ENCODE measurements at places on chromosomes 16 and 17.
A peak's percentile ranks its signal among the peaks of the same experiment; 100 is the strongest.

- no peak for DNase-seq
These were observed 35.1 kb upstream of the IL21R start for GRCh38 chr16:27366687-27367460.

DNA sequence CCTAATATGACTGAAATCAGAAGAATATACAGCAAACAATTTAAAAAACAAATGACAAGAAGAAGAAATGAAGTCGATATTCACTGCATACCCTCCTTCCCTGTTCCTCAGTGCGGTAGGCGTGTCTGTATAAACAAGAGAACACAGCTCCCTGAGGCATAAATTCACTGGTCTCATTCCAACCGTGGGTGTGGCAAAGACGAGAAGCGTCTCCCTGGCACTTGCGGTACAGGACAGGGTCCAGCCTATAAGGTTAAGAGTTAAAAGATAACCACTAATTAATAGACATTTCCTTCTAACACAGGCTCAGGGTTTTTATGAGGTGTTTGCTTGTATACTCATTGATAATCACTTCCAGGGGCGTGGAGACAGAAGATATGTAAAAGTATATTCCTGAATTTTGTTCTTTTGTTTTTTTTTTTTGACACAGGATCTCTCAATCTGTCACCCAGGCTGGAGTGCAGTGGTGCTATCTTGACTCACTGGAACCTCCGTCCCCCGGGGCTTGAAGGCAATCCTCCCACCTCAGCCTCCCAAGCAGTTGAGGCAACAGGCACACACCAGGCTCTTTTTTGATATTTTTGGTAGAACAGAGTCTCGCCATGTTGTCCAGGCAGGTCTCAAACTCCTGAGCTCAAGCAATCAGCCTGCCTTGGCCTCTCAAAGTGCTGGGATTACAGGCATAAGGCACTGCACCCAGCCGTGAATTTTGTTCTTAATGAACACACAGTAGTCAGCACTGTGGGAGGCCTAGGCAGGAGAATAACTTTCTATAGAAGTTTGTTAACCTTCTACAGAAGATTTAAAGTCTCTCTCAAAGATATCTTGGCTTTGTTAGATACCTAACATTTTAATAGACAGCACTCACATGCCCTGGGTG, 59.1 kb upstream of the CLEC18B start:
- no peak for DNase-seq

DNA sequence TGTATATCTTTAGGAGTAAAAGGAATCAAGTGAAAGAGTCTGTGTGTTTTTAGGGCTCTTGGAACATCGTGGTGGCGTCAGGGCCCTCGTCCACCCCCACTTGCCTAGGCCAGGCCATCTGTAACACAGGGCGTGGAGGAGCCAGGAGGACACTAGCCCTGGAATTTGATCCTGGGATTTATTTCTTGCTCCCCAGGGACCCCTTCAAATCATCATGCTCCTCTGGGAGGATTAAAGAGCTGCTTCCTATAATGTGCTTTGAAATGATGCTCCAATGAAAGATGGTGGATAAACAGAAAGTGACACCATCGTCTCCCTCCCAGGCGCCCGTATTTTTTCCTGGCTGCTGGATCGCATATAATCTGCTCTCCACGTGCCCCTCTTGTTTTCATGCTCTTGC, 113.3 kb downstream of the AATF start:
- DNase-seq = no peak

DNA sequence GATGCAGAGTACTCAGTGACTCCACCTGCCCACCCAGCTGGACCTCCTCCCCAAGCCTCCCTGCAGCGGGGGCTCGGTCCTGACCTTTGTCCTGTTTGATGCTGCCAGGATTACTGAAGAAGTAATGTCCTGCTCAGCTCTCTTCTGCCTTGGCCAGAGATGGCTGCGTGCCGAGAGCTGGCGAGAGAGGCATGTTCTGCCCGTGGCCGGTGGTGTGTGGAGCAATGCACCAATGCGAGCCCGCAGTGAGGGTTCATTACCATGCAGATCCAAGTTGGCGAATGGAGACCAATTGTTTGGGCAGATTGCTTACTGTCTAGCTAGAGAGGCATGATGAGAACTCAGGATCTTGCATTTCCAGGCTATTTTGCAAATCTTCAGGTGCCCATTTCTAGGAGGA, 248.9 kb downstream of the ENGASE start:
- DNase-seq = no peak

DNA sequence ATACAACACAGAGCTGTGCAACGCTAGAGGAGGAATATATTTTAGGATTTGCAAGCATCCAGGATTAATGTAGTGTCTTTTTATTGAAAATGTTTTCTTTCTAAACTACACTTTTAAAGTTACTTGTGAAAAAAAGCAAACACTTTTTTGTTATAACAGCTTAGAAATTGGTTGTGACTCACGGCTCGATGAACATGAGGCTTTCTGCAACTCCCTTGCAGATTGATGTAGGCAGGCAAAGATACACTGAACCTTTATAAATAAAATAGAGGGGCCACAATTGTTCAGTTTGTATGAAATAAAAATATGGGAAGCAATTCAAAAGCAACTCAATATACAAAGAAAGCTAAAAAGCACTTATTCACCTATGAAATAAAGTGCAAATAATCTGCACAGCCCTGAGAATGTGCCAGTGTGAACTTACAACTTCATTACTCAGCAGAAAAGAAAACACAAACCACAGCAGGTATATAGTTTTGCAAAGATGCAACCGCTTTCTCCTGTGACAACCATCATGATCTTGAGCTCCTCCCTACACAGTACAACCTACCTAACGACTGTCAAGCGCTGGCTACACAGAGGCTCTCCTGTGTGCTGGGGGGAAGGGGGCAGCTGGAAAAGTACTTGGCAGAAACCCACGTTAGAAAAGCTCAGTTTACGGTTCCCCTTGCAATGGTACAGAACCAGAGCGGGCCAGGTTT, 948 bp downstream of the LUC7L start:
- DNase-seq = peak; percentile 11

- DNase-seq = peak; percentile 100
These were observed 44.8 kb downstream of the PITPNC1 start for GRCh38 chr17:67421869-67422273.

DNA sequence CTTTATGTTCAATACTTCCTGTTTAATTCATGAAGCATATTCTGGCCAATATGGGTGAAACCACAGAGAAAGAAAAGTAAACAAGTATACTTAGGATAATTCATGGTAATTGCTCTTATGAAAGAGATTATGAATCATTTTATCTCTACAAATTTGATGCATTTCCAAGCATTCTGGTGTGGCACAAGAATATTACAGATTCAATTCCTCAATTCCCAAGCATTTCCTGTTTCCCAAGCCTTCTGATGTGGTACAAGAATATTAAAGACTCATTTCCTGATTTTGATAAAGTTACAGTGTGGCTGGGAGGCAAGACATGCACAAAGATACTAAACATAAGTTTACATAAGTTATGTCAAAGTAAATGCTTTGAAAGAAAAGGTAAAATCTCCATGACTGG, 126.1 kb upstream of the NUDT7 start:
- peak; percentile 82 for DNase-seq
